ENCODE measurements at places on chromosomes 13 and 19. TPM values are rescaled to one million over a fixed set of nuclear protein-coding genes. Genes with fewer than 3 reads are reported as not detected.

DNA sequence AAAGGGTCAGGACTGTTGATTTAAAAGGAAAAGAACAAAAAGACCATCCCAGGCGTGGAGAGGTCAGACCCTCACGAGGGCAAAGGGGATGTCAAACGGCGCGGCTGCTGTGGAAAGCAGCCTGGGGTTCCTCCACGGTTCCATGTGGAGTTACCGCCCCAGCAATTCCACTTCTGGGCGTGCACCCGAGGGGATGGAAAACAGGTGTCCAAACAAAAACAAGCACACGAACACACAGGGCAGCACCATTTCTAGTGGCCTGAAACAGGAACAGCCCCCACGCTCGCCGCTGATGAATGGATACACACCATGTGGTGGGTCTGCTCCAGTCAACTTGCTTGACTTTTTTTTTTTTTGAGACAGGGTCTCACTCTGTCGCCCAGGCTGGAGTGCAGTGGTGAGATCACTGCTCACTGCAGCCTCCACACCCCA lies 11.2 kb downstream of the AP3D1 start:
- no peak for DNase-seq

GRCh38 chr13:77915686-77916085 lies 2.9 kb downstream of the EDNRB start:
- DNase-seq: no peak

Gene ERICH4
- not detected for total RNA-seq

- DNase-seq: no peak
Measured at GRCh38 chr19:2221250-2221831, 14.8 kb downstream of the PLEKHJ1 start.

DNA sequence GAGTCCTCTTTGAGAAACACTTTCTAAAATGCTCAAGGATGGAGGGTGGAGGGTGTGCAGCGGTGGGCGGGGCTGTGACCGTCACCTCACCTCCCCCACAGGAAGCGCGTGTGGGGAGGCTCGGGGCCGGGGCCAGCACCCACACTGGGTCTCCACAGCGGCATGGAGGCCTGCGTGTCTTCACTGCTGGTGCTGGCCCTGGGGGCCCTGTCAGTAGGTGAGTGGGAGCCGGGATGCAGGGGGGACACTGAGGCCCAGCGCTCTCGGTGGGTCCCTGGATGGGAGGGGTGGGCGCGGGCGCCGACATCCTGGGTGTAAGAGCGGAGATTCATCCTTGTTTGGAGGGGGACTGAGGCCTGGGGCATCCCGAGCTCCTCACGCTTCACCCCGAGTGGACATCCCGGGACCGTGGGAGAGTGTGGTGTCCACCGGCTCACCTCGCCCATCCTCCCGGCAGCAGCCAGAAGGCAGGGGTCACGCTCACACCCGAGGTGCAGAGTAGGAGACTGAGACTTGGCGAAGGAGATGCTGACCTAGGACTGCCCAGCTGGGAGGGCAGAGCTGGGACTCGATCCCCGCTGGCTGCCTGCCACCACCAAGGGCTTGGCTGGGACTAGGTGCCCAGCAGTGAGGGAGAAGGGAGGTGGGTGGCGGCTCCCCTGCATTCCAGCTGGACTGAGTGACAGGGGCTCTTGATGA lies at the start of gene GZMM:
Gene GZMM (plus strand): TSS at position 144 of the 699 bp plus-strand sequence. CDS start 19 bp downstream, at position 163.
- DNase-seq: no peak

DNA sequence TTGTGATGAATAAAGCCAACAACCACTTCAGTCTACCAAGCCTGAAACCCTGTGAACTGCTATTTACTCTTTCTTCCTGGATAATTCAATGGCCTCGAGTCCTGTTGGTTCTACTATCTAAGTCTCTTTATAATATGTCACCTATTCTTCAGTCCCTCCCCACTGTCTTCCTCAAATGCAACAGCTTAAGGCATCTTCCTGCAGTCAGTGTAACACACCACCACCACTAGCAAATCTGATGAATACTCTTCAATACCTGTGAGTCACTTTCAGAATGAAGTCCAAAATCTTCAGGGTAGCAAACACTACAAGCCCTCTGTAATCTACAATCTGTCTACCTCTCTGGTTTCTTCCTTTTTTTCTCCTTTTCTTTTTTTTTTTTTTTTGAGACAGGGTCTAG lies 32.9 kb downstream of the ZDHHC20 start:
- DNase-seq: no peak

DNA sequence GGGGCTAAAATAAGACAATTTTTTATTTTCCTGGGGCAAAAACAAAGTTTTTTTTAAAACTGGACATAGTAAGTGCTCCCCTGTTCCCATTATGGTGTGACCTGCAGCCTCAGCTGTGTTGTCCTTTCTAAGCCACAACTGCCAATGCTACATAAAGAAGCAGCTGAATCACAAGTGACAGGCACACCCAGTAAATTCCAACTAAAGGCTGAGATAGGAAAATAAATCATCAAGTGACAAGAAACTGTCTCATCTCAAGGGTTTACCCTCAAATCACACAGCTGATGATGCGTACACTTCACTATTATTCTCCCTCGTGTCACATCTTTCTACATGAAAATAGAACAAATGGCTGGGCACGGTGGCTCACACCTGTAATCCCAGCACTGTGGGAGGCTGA lies 28.7 kb downstream of the STK24 start:
- no peak for DNase-seq

- DNase-seq: no peak
Measured at GRCh38 chr13:40444241-40444640, 222.2 kb downstream of the FOXO1 start.

- DNase-seq: no peak
Measured at GRCh38 chr19:305240-306150, 14.3 kb upstream of the PLPP2 start.

- DNase-seq: no peak
Measured at GRCh38 chr13:88395804-88396203, 724.6 kb downstream of the SLITRK5 start.

Gene KIR3DL1
- not detected for total RNA-seq

GRCh38 chr19:7216373-7216902 lies 77.8 kb downstream of the INSR start:
- no peak for DNase-seq

DNA sequence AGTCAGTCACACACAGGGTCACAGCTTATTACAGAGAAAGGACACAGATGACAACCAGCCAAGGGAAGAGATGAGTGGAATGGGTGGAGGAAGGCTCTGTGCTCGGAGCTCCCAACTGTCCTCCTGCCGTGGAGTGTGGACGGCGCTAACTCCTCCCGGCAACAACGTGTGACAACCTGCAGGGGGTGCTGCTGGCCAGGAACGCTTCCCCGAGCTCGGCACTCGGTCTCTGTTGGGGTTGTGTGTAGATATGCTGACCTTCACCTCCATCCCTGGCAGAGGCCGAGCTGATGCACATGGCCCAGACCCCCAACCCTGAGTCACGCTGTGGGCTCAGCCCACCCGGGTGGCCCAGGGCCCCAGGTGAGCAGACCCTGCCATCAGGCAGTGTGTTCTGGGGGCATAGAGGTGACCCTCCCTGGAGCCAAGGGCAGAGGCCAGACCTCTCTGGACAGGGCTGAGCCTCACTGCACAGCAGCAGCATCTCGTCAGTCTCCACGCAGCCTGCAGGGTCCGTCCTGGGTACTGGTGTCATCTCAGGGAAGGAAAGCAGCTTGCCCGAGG lies 14.1 kb downstream of the ZNF444 start:
- DNase-seq: no peak

GRCh38 chr19:15575406-15575805 lies 39.6 kb upstream of the CYP4F8 start:
- no peak for DNase-seq

Gene ZNF506
- total RNA-seq: 18.2 TPM

DNA sequence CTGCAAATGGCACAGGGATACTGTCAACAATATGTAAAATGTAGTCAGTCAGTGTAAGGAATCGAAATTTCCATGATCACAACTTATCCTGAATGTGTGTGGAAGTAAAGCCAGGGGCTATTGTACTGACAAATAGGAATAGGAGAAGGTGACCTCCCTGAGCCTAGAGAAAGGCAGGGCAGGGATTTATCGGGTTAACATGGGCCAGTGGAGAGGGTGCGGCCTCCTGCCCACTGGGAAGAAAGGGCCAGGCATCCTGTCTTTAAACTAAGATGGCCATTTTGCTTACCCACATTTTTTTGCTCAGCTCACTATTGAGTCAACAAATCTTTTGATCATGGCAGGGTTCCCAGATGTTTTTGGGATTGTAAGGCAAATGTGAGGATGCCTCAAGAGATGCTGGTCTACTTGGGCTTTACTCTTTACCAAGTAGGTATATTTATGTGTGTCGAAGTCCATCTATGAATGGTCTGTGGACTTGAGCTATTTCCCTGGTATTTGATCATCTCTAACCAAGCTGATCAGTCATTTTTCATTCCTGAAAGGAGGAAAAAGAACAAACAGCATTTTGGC lies 116.6 kb upstream of the RNF113B start:
- no peak for DNase-seq

Gene MCF2L
- total RNA-seq: 38.9 TPM

DNA sequence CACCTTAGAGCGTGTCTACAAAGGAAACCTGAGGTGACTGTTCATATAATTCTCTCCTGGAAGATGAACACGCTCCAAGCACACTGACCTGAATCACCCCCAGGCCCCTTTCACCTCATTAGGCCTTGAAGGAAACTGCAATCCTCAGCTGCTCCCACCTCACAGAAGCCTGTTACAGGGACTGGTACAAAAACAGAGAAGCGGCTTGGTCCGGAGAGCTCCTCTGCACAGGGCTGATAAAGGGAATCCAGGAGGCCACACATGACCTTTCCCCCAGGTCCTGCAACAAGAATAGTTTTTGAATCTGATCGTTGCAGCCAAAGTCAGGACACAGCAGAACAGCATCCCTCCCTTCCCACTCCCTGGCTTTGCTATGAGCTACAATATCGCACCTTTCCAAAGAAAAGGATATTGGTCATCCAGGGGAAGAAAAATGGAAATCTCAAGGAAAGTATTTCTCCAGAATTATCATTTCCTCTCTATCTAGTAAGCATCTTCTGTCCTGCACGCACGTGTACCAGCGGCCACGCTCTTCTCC lies 666.7 kb downstream of the UQCRFS1 start:
- no peak for DNase-seq

GRCh38 chr13:36857253-36857652 lies 38.2 kb downstream of the RFXAP start:
- no peak for DNase-seq

DNA sequence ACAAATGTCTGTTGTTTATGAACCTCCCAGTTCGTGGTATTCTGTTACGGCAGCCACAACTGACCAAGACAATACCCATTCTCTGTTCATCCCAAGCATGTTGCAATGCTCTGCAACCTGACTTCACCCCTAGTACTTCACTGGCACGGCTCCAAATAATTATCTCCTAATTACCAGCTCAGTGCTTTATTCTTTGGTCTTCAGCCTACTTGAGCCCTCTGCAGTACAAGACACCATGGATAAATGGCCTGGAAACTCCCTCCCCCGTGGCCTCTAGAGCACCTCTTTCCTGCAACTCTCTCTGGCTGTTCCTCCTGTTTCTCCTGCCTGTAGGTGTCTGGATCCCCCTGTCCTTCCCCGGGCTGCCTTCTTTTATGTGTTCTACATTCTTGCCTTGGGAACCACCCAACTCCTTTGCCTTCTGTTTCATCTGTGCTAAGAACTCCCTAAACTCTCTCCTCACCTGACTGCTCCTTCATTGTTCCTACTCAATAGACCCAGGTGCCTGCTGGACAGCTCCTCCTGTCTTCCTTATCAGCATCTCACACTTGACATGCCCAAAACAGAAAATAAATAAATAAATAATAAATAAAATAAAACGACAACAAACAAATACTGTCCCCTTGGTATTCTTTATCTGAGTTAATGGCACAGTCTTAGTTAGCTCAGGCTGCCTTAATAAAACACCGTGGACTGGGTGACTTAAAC lies 200.4 kb upstream of the IPO5 start:
- DNase-seq: no peak

Gene HRC
- 907 TPM for total RNA-seq

GRCh38 chr19:19490214-19490968 lies 25.0 kb downstream of the TSSK6 start:
- peak; percentile 86 for DNase-seq

Gene CYP4F2
- not detected for total RNA-seq

GRCh38 chr13:86591862-86592261 lies 792.6 kb upstream of the SLITRK6 start:
- no peak for DNase-seq

- no peak for DNase-seq
Measured at GRCh38 chr13:79909644-79910043, 428.7 kb downstream of the NDFIP2 start.

Gene IRGC
- total RNA-seq: not detected

Gene CYTH2
- total RNA-seq: 46.4 TPM

Gene ZNF442
- 4.3 TPM for total RNA-seq

Gene DPF1
- 0.51 TPM for total RNA-seq

DNA sequence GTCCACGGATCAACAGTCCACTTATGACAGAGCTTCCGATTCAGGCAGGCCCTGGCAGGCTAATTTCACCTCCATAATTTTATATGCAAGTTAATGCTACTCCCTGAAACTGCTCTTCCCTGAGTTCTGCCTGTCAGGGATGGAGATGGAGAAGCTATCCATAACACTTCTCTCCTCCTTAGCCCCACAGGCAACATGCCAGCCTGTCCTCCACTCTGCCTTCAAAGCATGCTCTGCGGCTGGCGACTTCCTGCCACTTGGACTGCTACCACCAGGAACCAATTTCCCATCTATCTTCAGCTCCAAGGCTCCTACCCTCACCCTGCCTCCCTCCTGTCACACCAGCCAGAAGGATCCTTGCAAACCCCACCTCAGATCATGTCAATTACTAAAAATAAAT lies 35.4 kb downstream of the GSX1 start:
- DNase-seq: peak; percentile 15

DNA sequence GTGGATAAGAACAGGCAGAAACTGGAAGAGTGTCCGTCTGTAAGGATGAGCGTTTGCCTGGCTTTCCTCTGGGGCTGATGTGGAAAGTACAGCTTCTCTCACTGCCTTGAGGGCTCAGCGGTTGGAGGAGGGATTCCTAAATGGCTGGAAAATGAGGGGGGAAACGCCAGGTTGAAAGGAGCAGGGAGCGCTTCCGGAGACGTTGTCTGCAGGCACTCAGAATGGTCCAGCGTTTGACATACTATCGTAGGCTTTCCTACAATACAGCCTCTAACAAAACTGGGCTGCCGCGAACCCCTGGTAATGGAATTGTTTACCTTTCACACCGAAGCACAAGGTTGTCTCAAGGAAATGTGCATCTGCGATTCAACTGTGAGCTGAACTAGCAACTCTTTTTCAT lies 39.9 kb downstream of the MRPL57 start:
- no peak for DNase-seq

- DNase-seq: no peak
Measured at GRCh38 chr13:69856331-69856730, 251.3 kb upstream of the ATXN8OS start.
